ENCODE measurements at places on chromosomes 4 and X. TPM values are rescaled to one million over a fixed set of nuclear protein-coding genes. Genes with fewer than 3 reads are reported as not detected.

- no peak for DNase-seq
Measured at GRCh38 chrX:53511322-53511721, 77.2 kb upstream of the HSD17B10 start.

GRCh38 chr4:119070301-119070700, 65.3 kb upstream of the MYOZ2 start:
- peak; percentile 79 for DNase-seq

DNA sequence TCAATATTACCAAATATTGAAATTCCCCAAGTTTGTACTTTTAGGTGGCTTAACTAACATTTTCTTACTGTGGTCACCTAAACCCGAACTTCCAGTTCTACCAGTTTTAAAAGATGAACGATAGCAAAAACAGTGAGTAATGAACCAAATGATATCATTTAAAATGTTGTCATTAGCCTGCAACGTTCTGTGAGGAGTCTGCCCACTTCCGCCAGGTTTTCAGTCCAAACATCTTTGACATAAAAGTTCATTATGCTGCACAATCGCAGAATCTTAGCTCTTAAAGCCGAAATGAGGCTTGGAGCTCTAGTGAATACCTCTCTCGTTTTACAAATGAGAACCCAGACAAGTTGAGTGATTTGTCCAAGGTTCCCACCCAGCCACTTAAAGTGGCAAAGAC, 762 bp downstream of the PIGA start:
- DNase-seq, result peak; percentile 74

DNA sequence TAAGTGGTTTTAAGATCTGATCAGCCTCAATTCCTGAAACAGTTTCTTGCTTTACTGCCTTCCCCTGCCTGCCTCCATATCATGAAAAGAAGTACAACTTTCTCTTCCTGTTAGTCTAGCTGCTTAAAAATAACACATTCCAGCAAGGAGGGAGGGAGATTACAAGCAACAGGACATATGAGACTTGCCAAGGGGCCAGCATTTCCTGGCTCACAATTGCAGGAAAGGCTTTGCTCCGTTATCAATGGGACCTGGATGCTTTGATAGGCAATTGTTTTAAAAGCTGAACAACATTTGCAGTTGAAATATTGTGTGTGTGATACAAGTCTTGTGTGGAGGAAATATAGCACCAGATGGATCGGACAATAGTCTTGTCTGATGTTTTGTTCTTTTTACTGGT, 425.0 kb downstream of the FAT4 start:
- no peak for DNase-seq

DNA sequence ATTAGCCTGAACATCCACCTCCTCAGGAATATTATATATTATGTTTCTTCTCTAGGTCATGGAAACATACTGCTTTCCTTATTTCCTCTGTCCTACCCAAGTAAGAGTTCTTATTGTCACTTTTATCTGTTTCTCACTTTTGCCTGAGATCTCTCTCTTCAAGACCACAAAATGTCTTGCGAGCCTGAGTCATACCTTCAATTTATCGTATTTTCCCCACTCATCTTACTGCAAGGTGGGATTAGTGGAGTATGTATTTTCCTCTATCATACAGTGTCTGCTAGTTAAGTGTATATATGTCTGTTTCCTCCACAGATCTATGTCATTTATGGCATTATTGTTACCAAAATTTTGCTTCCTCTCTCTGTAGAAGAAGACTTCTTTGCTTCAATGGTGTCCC, 124.5 kb downstream of the EIF4E start:
- DNase-seq, result no peak

- peak; percentile 18 for DNase-seq
Measured at GRCh38 chrX:40095583-40096394, 2.0 kb downstream of the BCOR start.

DNA sequence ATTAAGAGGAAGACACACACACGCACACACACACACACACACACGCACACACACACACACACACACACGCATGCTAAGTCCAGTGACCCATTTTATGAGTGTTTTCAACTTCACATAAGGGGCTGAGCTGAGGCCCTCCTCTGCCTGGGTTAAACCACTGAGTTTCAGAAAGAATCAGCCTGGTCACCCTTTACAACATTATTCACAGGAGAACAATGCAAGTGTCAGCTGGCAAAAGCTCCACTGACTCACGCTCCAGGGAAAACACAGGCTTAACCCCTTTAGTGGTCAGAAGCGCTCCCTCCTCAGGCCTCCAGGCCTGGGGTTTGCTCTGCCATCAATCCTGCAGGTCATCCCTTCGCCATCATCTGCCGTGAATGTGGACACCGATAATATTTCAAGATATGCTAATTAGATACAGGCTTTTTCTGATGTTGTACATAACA, 46.9 kb downstream of the ACOX3 start:
- DNase-seq, result peak; percentile 84

DNA sequence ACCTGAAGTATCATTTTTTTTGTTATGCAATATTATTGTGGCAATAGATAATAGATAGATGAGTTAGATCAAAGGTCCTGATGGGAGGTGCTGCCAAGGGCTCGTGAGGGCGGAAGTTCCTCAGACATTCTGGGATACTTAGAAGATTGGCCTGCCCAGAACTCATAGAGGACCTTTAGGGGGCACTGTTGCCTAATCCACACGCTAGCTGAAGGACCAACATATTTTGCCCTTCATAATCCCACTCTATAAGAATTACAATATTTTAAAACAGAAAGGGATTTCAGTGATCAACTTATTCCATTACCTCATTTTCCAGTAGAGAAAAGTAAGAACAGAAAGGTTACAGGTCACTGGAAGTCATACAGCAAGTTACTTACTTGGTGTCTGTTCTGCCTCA, 22.9 kb upstream of the COX7B2 start:
- DNase-seq, result peak; percentile 1

DNA sequence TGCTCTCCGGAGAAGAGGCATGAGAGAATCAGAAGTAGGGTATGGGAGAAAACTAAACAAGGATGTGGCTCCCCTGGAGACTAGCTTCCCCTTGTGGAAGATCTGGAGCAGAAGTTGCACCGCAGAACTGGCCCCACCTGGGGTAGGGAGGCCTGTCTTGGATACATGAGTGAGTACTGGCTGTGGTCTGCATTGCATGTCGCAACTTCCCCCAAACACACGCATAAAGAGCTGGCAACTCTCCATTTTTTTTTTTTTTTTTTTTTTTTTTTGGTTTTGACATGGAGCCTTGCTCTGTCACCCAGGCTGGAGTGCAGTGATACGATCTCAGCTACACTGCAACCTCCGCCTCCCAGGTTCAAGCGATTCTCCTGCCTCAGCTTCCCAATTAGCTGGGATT, 119.9 kb downstream of the EGF start:
- DNase-seq, result no peak

- DNase-seq, result no peak
Measured at GRCh38 chr4:47154816-47155370, 123.5 kb downstream of the GABRB1 start.

DNA sequence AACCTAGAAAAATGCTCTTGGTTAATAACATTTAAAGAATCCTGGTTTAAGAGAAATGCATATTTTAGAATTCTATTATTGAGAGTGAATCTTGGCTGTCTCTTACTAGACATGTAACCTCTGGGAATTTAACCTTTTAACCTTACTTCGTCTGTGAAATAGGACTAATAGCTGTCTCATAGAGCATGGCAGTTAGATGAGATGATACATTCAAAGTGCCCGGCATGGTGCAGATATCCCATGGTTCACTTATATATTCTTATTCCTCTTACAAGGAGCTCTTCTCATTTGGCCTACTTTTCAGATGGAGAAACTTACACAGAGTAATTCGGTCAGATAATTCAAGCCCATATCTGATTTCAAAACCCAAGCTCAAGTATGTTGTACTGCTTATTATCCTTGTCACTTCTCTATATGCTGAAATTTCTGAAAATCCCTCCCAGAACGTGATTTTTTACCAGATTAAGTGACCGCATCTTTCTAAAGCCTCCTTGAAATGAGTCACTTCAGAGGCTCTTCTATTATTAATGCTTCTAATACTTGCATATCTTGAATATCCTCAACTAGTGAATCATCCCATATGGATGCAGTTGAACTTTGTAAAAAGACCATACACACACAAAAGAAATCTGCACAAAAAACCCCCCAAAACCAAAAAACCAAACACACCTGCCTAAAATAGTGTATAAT, 4.9 kb downstream of the CDKN2AIP start:
- no peak for DNase-seq

DNA sequence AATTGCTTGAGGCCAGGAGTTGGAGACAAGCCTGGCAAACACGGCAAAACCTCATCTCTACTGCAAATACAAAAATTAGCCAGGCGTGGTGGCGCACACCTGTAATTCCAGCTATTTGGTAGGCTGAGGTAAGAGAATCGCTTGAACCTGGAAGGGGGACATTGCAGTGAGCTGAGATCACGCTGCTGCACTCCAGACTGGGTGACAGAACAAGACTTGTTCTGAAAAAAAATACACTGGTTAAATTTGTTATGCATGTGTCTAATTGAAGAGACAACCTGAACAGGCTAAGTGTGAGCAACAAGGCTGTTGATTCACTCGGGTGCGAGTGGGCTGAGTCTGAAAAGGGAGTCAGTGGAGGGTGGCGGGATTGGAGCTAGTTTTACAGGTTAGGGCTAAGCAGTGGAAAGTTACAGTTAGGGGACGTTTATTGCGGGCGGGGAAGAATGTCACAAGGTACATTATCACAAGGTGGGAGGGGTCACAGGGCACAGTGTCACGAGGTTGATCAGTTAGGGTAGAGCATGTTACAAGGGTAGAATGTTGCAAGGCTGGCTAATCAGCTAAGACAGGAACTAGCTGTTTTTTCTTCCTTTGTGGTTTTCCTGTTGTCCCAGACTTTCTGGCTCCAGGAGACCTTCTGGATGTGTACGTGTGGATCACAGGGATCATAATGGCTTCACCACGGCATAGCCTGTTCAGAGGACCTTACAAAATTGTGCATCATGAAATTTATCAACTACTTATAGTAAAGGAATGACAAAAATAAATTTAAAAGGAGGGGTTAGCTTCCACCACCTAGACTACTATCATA, 115.8 kb downstream of the NAA11 start:
- no peak for DNase-seq

DNA sequence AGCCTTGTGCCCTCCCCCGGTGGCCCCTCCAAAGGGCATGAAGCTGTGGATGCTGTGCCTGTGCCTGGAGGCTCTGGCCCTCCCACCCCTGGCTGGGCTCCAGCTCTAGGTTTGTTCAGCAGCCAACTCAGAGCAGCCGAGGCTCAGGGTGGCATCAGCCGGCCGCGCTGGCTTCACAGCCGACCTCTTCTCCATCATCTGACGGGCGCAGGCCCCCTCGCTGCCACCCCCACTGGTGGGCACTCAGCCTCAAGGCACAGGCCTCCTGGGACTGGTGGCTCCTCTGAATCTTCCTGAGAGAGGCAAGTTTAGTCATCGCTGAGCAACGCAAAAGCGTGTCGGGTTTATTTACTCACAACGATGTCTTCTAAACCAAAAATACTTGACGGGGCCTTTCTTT, 46.0 kb downstream of the PCGF3 start:
- DNase-seq, result no peak

- no peak for DNase-seq
Measured at GRCh38 chr4:101355246-101355645, 7.9 kb upstream of the PPP3CA start.

DNA sequence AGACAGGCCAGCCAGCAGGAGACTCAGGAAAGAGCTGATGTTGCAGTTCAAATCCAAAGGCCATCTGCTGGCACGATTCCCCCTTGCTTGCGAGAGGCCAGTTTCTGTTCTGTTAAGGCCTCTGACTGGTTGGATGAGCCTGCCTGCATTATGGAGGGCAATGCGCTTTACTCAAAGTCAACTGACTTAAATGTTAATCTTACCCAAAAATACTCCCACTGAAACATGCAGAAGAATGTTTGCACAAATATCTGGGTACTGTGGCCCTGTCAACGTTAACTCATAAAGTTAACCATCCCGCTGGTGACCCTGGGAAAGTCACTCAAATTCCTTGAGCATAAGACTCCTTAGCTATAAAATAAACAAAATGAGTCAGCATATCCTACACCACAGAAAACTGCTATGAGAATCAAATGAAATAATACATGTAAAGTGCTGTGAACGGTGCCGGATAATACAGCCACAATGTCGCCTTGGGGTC, 326.4 kb downstream of the EVC2 start:
- DNase-seq, result no peak

DNA sequence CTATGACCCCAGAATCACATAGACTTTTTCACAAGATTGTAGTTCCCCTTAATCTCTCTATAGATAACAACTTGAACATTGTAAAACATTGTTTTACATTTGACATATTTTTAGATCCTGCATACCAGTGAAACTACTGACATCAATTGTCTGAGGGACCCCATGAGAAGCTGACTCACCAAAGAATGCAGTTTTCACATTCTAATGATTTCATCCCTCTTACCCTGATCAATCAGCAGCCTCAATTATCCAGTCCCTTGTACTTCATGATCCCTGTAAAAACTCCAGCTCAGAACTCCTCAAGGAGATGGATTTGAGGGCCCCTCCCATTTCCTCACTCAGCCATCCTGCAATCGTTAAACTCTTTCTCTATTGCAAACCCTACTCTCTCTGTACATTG, 411.0 kb upstream of the NDST3 start:
- DNase-seq, result no peak

DNA sequence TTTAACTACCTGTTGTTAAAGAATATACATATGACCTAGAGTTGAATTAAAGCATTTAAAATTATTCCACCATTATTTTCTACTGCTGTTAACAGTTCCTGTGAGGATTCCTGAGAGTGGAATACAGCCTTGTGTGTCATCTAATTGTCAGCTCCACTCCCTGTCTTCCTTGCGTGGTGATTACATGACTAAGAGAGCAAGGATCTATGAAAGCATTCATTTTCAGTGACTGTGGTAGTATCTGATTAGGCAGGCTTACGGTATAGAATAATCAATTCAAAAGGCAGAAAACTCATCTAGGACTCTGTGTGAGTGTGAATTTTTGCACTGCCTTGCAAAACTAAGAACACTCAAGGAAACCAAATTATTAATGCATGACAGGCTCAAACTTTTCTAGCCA, 577.8 kb downstream of the SH3BGRL start:
- no peak for DNase-seq

- DNase-seq, result no peak
Measured at GRCh38 chr4:87209696-87210095, 10.7 kb downstream of the KLHL8 start.

DNA sequence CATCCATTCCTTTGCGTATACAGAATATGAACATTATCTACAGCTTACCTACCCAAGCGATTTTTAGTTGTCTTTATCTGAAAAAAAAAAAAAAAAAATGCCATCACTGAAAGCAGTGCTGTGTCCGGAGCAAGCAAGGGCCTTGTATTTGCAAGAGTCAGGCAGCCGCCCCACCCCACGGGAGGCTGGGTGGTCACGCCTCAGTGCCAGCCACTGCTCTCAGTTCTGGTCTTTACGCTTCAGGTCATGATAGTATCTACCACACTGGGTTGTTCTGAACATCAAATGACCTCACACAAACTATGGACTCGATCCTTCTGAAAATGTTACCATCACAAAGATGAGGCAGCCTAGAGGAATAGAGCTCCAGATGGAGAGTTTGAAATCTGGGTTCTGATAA, 62.7 kb upstream of the HELT start:
- DNase-seq, result no peak

MAGIX gene
- 2.8 TPM for total RNA-seq

ZNF827 gene
- 14.5 TPM for total RNA-seq

ERAS gene
- not detected for total RNA-seq

BMPR1B gene
- 1.7 TPM for total RNA-seq
